ENCODE measurements at places on chromosomes 2 and 18.

DNA sequence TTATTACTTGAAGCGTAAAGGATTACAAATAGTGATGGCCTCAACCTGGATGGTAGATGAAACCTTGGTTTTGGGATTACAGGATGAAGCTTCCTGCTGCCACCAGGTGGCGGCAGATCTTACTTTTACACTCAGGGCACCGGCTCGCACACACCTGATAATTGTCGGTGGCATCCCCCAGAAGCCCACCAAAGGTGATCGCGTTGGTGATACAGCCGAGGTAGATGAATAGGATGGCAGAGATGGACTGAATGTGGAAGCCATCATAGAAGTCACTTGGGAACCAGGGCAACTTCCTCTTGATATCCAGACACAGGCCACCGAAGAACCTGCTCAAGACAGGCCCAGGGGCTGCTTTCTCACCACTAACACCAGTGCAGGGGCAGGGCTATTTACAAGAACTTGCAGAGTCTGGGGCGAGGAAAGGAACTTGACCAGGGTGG, 51.8 kb downstream of the MTHFD2 start:
- DNase-seq = no peak

DNA sequence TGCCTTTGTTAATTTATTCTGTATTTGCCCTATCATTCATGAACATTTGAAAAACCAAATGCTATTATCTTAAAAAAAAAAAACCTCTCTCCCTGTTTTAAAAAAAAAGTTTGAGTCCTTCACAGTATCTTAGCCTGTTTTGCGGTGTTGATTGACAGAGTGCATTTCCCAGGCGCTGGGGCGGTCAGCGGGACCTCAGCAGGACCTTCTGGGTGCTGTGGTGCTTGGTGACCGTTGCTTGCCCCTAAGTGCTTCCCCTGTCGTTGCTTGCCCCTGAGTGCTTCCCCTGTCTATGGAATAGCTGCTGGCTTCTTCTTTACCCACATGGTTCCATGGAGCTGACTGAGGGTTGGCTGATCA, 12.1 kb downstream of the ATP6V1C2 start:
- no peak for DNase-seq

DNA sequence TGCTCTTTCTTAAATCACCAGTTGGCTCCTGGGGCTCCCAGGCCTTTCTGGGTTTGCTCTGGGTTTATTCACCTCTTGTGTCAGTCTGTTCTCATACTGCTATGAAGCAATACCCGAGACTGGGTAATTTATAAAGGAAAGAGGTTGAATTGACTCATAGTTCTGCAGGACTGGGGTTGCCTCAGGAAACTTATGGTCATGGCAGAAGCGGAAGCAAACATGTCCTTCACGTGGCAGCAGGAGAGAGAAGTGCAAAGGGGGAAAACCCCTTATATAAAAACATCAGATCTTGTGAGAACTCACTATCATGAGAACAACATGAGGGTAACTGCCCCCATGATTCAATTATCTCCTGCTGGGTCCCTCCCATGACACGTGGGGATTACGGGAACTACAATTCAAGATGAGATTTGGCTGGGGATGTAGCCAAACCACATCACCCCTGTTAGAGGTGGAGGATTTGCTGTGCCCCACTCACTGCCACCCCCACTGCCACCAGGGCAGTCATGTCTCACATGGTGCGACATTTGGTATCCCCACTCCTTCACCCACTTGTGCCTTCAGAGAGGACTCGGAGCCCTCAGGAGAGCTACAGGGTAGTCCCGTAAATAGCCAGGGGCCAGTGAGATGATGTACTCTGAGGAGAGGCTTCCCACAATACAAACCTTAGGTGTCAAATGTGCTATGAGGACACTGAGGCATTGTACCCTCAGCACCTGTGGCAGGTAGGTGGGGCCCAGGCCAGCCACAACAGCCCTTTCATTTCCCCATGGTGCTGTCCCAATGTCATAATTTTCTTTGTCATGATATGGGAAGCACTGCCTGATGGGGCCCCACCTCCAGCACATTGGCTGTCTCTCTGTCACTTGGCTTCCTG, 35.7 kb downstream of the CDC42EP3 start:
- DNase-seq = no peak

DNA sequence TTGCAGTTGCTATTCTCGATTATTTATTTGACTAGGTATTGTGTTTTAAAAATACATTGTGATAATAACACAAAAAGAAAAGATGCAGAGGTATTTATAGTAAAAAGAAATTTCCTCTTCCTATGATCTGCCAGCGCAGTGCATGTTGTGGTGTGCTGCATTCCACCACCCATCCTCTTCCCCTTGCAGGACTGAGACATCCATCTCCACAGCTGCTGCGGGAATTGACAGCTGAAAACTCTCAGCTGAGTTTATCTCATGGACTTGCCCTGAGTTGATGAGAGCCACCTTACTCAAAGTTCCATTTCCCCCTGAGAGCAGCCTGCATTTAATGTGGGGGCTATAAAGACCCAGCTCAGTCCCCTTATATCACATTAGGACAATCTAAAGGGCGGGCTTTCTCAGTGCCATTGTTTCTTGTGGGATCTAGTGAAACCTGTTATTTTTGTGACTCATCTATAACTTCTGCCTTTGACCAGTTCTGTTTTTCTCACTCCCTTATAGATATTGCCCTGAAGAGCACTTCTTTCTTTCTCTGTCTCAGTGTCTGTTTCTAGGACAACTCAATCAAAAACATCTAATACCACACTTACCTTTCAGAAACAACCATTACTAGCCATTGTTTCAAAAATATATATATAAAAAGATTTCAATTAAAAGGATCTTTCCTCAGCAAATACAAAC, 698.5 kb downstream of the NR4A2 start:
- DNase-seq = no peak

DNA sequence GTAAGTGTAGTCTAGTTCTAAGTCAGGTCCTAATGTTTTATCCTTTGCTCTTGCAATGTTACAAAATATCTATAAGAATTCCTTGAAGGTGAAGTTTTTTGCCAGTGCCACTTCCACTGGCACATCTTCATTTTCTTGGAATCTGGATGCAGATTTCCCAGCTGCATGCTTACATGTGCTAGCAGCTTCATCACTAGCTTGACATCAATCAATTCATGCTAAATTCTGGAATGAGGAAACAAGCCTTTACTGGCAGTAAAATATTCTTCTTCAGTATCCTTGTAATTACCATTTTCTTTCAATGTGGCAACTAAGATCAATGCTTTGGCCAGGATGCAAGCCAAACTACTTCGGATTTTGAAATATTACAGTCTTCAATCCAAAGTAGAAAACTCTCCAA, 200.6 kb upstream of the SIX2 start:
- DNase-seq = no peak

DNA sequence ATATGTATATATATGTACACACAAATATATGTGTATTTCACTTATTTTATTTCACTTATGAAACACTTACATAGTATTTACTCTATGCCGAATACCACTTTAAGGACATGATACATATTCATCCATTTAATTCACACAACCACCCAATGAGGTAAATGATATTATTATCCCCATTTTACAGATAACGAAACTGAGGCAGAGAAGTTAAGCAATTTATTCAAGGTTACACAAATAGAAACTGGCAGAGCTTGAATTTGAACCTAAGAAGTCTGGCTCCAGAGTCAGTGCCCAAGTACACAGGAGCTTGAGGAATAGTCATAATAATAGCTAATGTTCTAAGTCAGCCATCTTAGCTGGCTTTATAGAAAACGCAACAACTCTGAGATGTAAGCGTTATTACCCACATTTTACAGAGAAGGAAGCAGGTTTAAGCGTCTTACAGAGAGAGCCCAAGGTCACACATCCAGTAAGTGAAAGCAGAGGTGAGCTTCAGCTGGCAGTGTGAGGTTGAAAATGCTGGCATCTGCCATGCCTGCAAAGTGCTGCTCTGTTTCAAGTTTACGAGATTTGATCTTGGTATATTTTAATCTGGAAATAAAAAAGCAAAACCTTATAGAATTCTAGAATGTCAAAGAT, 326.9 kb downstream of the LPIN1 start:
- no peak for DNase-seq

GRCh38 chr18:10303171-10303570, 151.3 kb upstream of the APCDD1 start:
- no peak for DNase-seq

GRCh38 chr2:19888831-19889230, 13.0 kb downstream of the TTC32 start:
- DNase-seq = no peak

- no peak for DNase-seq
Measured at GRCh38 chr2:64336171-64336570, 117.8 kb upstream of the LGALSL start.

DNA sequence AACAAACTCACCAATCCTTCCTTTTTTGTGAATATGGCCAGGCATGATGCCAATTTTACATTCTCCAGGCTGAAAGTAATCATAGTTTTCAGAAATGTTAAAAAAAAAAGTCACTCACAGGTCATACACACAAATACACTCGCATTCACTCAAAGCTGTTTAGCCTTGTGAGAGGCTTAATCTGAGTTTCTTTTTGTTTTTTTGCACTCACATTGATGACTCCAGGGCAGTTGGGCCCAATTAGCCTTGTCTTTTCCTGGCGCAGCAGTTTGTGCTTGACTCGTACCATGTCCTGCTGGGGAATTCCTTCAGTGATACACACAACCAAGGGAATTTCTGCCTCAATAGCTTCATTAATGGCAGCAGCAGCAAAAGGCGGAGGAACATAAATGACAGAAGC, 18.0 kb downstream of the SUCLG1 start:
- no peak for DNase-seq

- DNase-seq = no peak
Measured at GRCh38 chr18:13397504-13398163, 179.1 kb downstream of the LDLRAD4 start.
